ENCODE measurements at places on chromosomes 2 and 18. TPM values are rescaled to one million over a fixed set of nuclear protein-coding genes. Genes with fewer than 3 reads are reported as not detected.

The ARHGAP15 gene
- 14.2 TPM for total RNA-seq

The C2orf15 gene
- total RNA-seq = 3.7 TPM

The BARD1 gene
- total RNA-seq = 87.8 TPM

The RNU2-63P gene
- not detected for total RNA-seq

The TTL gene
- 89.4 TPM for total RNA-seq

The DOK6 gene
- total RNA-seq = 91.4 TPM

The MYO5B gene
- 30.7 TPM for total RNA-seq

The SPTBN1 gene
- 501 TPM for total RNA-seq

The SPP2 gene
- total RNA-seq = not detected

The QPCT gene
- 5.9 TPM for total RNA-seq
